ENCODE measurements at places on chromosomes 4 and X.
A peak's percentile ranks its signal among the peaks of the same experiment; 100 is the strongest.

DNA sequence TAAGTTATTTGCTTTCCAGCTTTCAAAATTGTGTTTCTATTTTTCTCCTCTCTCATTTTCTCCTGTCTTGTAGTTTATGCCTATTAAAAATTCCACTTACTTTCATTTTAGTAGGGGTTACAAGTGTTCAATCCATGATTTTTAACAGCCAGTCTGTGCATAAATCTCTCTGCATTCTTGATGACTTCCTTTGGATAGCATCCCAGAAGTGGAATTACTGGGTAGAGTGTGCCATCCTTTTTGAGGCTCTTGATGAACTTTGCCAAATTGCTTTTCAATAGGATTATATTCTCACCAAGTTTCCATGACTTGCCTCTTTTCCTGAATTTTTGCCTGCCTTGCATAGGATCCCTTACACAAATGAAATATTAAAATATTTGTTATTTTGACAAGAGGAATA, 58.5 kb downstream of the DIPK2B start:
- DNase-seq = no peak

DNA sequence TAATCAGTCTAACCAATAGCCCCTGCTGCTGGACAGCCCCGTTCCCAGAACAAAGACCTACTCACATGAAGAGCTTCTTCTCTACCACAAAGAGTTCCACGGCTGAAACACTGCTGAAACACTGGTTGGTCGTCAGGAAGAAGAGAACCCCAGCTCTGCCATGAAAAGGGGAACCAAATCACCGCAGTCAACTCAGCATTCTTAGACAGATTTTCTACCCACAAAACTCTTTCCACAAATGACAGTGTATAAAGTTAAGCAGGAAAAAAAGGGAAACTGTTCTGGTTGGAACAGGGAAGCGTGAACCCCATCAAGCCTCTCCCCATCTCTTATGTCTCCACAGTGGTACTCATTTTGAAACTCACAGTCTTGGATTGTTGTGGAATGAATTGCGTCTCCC, 57.3 kb downstream of the ABCG2 start:
- DNase-seq = no peak

DNA sequence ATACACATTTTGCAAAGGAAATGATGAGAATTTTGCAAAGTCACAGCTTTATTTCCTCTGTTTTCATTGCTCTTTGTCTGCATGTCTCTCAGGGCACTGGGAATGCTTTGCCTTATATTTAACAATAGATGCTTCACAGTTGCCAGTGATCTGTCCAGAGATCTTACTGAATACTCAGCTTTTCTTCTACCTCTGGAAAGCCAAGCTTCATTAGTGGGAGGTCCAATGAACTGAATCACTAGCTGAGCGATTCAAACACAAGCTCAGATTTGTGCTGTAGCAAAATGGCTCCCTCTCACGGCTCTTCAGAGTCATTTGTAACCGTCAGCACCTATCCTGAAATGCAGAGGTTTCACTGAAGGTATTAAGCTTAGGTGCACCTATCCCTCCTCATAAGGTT, 138.9 kb downstream of the DCLK2 start:
- DNase-seq = peak; percentile 51

GRCh38 chr4:124745985-124746801, 33.7 kb upstream of the ANKRD50 start:
- DNase-seq = no peak

DNA sequence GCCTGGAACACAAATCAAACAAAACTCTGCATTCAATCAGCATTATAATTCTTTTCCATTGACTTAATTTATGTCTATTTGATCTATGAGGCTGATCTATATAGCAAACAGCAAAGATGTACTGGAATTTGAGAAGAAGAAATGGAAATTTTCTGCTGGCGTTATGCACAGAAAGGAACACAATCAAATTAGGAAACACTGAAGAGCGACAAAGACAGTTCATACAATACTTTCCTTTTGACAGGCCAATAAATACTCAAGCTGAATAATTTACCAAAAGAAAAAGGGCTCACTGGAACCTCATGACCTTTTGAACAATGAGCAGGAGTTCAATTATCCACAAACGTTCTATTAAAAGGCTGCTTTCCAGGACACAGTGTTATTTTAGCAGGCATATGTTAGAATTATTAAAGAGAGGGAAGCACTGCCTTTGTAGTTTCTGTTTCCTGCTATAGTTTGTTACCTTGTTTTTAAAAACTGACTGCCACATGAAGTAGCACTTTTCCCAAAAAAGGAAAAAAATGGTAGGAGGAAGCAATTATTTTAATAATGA, 8.1 kb downstream of the PDHA2 start:
- DNase-seq = no peak

All from GM03348 (cell line).